ENCODE measurements at places on chromosomes 6 and 20. TPM values are rescaled to one million over a fixed set of nuclear protein-coding genes. Genes with fewer than 3 reads are reported as not detected.
A peak's percentile ranks its signal among the peaks of the same experiment; 100 is the strongest.

DNA sequence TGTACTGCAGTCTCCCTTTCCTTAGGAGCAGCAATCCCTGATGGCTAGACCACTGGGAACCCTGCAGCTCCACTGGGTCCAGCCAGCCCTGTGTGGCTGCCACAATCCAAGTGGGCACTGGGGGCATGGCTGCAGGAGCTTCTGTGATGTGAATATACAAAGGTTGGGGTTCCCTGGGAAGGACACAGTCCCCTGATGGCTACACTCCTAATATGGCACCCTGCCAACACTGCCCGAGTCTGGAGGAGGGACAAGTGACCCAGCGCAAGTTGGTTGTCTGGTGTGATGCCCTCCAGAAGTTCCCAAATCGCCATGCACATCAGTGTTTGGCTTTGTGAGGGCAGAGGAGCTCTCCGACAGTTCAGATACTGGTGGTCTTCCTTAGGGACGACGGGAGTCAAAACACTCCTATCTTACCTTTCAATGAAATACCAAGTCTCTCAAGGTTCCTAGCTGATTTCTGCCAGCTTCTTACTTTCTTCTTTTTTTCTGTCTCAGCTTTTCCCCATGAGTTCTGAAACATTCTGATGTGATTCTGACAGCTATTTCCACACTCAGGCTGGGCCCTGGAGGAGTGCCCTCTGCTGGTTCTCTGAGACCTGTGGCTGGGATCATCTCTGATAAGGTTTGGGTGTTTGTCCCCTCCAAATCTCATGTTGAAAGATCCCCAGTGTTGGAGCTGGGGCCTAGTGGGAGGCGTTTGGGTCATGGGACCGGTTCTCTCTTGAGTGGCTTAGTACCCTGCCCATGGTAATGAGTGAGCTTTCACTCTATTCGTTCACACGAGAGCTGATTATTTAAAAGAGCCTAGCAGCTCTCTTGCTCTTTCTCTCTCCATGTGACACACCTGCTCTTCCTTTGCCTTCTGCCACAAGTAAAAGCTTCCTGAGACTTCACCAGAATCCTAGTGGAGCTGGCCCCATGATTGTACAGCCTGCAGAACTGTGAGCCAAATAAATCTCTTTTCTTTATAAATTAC is 15.5 kb upstream of the ZFP57 start:
- DNase-seq = no peak

- DNase-seq = no peak
Measured at GRCh38 chr6:13914351-13914750, 10.4 kb upstream of the RNF182 start.

The SH3BGRL2 gene
- 12.0 TPM for total RNA-seq

DNA sequence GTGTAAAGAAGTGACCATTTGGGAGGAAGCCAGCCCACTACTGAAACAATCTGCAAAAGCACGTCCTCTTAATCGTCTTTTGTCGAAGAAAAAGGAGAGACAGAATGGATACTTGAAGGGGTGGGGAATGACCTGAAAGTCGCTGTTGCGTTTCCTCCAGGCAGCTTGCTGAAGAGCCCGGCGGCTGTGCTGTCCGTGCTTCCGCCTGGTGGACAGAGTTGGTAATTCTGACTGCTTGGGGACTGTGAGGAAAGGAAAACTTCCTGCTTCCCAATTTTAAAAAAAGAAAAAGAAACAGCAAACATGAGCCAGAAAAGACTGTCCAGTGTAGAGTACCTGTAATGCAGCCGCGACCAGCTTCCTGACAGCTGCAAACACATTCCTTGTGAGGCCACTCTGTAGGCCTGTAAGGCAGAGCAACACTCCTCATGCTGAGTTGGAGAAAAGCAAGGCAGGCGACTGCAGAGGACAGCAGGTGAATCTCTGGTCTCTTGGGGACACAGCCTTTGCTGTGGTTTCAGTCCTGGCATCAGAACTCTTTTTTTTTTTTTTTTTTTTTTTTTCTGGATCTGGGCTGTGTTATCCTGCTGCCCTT is 251.1 kb upstream of the TBX18 start:
- DNase-seq = peak; percentile 35

GRCh38 chr6:27512525-27512924 is 39.6 kb upstream of the ZNF184 start:
- no peak for DNase-seq

DNA sequence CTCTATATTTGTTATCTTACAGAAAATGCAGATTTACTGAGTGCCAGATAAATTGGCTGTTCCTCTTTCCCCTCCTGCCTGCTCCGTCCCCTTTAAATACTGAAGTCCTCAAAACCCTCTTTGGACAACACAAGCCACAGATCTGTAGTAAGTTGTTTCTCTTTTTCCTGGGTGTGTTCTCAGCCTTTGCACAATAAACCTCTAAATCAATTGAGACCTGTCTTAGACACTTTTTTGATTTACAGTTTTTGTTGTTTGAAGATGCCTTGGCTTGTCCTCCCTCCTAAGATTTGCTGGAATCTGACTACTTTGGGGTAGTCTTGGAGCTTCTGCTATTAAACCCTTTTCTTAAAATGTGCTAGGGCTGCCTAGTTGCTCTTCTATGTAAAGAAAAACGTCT is 60.9 kb upstream of the EIF2S2 start:
- DNase-seq = no peak

GRCh38 chr6:40585651-40586269 is 1.4 kb downstream of the LRFN2 start:
- no peak for DNase-seq

The OVOL2 gene
- 4.9 TPM for total RNA-seq

GRCh38 chr6:38604700-38605099 is 35.0 kb downstream of the BTBD9 start:
- DNase-seq = no peak

The ADIG gene
- total RNA-seq = not detected

GRCh38 chr6:352896-353470 is 38.6 kb upstream of the IRF4 start:
- DNase-seq = no peak

The ARMC12 gene
- total RNA-seq = 0.75 TPM

The TCF21 gene
- 0.95 TPM for total RNA-seq

DNA sequence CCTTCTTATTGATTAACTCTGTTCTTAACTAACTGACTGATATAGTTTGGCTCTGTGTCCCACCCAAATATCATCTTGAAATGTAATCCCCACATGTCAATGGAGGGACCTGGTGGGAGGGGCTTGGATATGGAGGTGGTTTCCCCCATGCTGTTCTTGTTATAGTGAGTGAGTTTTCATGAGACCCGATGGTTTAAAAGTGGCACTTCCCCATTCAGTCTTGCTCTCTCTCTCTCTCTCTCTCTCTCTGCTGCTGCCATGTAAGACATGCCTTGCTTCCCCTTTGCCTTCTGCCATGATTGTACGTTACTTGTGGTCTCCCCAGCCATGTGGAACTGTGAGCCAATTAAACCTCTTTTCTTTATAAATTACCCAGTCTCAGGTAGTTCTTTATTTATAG is 81.8 kb upstream of the SPACA1 start:
- no peak for DNase-seq

DNA sequence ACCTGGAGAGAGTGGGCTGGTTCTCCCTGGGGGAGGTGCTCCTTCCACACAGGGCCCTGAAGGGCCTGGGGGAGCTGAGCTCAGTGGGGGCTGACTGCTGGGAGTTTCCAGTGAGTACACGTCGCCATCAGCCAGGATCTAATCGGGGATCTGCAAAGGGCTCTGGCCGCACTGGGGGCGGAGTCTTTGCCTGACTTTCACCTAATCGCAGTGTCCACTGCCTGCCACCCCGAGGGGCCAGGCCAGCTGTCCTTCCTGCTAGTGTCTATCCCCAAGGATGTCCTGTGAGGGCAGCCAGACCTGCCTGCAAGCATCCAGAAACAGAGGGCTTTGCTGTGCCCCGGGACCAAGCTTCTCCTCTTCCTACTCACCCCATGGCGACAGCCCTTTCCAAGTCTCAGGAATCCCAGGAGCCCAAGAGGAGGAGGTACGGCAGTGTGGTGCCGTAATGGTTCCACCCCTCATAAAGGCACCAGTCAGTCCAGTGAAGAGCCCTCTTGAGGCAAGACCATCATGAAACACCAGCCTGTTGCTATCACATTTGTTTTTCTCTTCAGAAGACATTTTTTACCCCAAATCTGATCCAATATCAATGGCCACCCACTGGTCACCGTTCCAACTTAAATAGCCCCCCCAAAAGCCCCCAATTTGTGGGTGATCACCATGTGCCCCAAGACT is 243.1 kb upstream of the ECI2 start:
- DNase-seq = no peak

The HLA-DMA gene
- 13.0 TPM for total RNA-seq

GRCh38 chr20:3716195-3716834 is 3.9 kb upstream of the SIGLEC1 start:
- DNase-seq = no peak

DNA sequence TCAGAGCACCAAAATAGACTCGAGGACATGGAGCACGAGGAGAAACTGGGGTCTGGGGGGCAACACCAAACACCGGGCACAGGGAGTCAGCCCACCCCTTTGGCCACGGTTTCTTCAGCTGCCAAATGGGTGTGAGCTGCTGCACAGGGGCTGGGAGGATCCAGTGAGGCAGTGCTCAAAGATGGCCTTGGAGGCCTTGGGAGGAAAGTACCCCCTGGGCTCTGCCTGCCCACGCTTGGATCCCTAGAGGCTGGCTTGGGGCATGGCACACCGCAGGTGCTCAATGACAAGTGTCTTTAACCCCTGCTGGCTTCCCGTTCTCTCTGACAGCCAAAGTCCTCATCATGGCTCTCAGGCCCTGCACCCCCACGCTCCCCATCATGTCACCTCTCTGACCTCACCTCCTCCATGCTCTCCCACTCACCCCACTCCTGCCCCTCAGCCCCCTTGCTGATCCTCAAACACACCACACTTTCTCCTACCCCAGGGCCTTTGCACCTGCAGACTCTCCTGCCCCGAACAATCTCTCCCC is 190.3 kb downstream of the ANKRD60 start:
- DNase-seq = no peak

The SSTR4 gene
- not detected for total RNA-seq

DNA sequence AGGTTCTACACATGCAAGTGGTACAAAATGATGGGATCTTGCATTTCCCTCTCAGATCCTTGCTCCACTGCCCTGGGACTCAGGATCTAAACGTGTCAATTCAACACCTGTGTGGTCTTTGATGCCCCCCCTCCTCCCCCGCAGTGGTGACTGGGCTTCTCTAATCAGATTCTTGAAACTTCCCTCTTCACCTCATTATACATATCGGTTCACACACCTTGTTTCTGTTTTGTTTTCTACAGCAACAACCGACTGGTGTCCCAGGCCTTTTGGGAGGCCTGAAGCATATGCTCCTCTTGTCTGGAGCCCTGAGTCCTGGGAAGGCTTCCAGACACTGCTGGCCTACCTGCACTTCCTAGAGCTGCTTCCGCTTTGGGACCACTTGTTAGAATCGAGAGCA is 20.0 kb downstream of the SAMD3 start:
- DNase-seq = no peak

GRCh38 chr6:97053643-97054411 is 129.3 kb downstream of the KLHL32 start:
- no peak for DNase-seq

The COL19A1 gene
- total RNA-seq = 0.20 TPM

The SOBP gene
- total RNA-seq = 3.1 TPM

GRCh38 chr6:35247642-35248231 is 11.8 kb upstream of the ZNF76 start:
- no peak for DNase-seq
